GOT3 (cell line): ENCODE measurements at places on chromosomes 4 and X.

DNA sequence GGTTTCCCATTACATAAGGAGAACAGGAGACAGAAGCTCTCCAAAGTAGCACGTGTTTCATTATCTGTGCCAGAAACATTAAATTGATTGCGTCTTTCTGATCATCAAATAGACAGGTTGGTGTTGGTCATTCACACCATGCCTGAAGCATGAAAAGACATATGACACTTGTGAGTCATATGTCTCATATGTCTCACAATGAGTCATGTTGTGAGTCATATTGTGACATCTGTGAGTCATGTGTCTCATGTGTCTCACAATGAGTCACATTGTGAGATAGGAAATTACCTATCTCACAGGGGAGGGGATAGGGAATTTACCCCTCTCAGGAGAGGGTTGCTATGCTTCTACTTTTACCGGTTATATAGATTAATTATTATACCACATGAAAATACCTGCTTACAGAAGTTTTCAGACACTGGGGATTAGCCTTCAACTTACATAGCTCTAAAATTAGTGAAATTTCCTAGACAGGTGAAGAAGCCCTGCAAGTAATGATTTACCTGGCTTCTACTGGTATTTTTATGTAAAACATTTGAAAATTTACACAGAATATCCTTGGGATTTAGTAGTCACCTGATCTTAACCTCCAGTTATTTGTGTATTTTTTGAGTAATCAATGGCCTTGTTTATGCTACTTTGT, 80.8 kb downstream of the NPFFR2 start:
- DNase-seq, result no peak

- no peak for DNase-seq
Observed at GRCh38 chr4:133162941-133163340, 13.8 kb downstream of the PCDH10 start.

DNA sequence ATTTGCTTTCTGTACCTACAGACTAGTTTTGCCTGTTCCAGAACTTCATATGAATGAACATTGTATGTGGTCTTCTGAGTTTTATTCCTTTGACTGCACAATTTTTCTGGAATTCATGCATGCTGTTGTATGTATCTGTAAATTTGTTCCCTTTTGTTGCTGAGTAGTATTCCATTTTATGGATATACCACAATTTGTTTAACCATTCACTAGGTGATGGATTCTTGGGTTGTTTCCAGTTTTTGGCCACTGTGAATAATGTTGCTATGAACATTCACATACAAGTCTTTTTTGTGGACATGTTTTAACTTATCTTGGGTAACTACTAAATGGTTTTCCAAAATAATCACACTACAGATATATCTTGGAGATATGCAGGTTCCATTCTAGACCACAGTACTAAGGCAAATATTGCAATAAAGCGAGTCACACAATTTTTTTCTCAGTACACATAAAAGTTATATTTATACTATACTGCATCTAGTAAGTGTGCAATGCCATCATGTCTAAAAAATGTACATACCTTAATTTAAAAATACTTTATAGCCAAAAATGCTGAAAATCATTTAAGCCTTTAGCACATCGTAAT, 58.7 kb downstream of the TSPAN5 start:
- no peak for DNase-seq

DNA sequence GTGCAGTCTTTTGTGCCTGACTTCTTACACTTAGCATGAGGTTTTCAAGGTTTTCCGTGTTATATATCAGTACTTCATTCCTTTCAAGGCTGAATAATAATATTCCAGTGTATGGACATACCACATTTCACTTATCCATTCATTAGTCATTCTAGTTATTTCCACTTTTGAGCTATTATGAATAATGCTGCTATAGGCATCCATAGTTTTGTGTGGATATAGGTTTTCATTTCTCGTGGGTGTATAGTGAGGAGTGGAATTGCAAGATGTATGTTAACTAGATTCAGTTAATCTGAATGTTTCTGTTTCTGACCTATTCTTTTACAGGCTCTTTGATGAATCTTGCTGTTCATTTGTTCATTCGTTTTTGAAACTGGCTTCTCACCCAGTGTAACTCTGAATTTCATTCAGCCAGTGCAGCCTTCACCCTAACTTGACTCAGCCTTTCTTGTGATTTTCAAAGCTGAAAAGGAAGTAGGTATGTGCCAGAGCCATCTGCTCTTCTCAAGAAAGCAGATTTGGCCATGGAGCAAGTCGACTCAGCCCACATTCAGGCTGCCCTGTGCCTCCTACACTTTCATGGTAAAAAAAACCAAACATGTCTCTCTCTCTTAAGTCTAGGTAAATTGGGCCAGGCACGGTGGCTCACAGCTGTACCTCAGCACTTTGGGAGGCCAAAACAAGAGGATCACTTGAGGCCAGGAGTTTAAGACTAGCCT, 56.3 kb upstream of the NOCT start:
- no peak for DNase-seq

DNA sequence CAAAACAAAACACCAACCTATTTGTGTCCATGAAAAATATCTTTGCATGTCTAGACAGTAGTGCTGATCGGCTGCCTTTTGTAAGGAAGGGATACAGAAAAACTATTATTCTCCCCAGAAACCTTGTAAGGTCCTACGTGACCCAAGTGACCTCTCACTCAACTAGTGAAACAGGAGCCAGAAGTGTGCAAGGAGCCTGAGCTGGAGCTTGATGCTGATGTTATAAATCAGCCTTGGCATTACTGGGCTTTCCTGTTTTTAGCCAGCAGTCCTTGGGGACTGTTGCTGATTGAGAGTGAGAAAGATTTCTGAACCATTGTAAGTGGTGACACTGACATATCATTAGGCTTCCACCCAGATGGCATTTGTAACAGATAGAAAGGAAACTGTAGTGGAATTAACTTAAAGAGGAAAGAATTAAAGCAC, 100.8 kb upstream of the LIMCH1 start:
- DNase-seq, result no peak

GRCh38 chr4:138217567-138217966, 24.6 kb downstream of the SLC7A11 start:
- DNase-seq, result no peak

- DNase-seq, result no peak
Observed at GRCh38 chrX:11189097-11189496, 78.0 kb downstream of the HCCS start.

- DNase-seq, result no peak
Observed at GRCh38 chr4:3747581-3747904, 18.6 kb upstream of the ADRA2C start.

DNA sequence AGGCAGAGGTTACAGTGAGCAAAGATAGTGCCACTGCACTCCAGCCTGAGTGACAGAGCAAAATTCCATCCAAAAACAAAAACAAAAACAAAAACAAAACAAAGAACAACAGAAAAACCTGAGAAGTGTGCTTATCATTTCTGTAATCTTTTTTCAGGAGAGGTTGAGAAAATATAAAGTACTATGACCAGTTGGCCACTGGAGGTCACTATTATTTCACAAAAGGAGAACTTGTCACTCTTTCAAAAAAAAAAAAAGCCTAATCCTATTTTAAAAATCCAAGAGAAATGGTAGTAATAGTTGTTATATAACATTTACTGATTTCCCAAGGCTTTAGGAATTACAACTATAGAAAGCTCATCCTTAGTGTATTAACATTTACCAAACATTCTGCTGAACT, 24.9 kb upstream of the RNF150 start:
- DNase-seq, result no peak

DNA sequence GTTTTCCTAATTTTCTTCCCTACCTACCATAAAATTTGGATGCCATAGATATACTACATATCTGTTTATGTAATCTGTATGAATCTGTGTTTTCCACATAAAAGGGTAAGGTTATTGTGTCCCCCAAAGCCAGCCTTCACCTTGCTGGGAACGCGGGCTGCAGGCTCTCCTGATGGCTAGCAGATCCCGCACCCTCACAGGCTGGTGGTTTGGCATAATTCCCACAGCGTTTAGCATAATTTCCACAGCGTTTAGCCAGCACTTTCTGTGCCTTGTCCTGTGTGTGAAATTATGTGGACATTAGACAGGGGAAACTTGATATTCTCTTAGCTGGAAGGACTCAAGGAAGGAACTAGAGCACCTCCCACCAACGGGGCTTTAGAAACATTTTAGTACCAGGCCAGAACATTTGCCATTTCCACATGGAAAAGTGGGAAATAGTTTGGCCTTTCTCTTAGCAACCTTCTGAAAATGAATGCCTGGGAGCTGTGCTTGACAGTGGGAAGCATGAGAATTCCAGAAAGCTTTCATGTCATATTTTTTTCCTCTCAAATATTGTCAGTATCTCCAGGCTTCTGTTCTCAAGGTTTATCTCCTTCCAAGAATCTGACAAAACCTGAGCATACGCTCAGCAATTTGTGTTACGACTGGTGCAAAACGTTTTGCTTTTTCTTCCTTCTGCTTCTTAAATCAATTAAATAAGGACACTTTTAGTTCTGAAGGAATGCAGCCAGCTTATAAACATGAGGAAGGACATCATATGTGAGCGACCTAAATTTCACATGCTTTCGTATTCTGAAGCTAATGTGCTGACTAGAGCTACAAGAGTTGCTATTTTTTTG, 67.9 kb downstream of the STK32B start:
- no peak for DNase-seq

GRCh38 chrX:924017-924416, 288.4 kb downstream of the CRLF2 start:
- DNase-seq, result no peak

- no peak for DNase-seq
Observed at GRCh38 chr4:163611784-163612445, 117.4 kb downstream of the TMA16 start.

GRCh38 chrX:45850197-45850774, 649.6 kb upstream of the DIPK2B start:
- no peak for DNase-seq

DNA sequence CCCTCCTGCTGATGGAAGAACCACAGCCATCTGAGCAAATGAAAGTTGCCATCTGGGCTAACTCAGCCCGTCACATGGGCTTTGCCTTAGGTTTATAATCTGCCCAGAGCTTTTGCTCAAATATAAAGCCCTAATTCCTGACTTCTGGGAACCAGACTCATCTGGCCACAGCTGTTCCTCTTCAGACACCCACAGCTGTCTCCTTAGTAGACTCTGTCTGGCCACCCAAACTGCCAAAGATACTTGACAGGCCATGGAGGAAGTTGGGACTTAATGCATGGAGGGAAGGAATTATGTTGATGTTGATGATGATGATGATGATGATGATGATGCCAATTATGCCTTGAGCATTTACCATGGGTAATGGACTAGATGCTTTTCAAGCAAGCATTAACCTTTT, 8.0 kb downstream of the LGI2 start:
- no peak for DNase-seq

DNA sequence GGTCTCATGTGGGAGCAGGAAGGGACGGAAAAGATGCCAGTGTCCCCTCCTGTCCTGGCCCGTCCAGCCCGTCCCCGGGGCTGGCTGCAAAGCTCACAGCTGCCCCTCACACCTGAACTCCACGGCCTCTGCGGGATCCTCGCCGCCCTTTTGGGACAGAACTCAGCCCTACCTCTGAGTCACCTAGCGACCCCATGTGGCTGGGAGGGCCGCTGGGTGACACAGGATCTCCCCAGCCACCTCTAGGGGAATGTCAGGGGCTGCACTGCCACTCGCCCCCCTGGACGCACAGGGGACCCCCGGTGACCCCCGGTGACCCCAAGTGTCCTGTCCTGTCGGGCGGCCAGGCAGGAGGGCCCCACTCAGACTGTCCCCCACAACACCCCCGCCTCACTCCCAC, 748 bp downstream of the FAM9B start:
- no peak for DNase-seq

GRCh38 chr4:8250637-8251036, 18.9 kb upstream of the HTRA3 start:
- no peak for DNase-seq

GRCh38 chr4:186104114-186104889, at the start of gene FAM149A:
TSS of gene FAM149A (plus strand) at chr4:186104704.
- no peak for DNase-seq

DNA sequence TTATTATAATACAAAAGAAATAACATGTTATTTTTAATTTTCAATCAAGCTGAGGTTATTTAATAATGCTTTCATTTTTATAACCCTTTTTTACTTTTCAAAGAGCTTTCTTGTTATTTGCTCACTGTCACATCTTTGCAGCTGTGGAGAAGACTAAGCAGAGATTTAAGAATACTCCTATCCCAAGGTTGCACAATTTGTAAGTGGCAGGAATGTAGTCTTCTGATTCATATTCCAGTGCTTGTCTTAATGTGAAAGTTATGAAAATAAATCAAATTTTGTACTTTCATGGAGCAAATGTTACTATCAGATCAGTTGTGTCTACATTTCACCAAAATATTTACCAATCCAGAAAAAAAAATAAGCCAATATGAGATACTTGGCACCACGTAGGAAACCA, 86.6 kb downstream of the DDIT4L start:
- DNase-seq, result no peak

DNA sequence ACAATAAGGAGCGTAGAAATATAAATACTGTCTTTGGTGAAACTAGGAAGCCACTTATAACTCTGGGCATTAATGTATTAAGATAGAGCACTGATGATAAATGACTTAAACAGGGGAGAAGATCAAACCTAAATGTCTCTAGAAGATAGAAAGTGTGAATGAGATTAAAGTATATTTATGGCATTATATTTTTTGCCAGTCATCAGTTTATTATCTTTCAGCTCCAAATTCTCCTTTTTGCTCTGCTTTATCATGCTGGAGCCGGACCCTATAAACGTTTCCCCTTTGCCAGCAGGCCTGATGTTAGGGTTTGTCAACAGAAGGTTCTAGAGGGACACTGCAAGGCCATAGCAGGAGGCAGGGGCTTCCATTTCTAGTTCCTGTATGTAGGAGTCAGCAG, 76.4 kb downstream of the TBC1D19 start:
- no peak for DNase-seq

- DNase-seq, result no peak
Observed at GRCh38 chr4:143344774-143345173, 8.1 kb downstream of the GAB1 start.

DNA sequence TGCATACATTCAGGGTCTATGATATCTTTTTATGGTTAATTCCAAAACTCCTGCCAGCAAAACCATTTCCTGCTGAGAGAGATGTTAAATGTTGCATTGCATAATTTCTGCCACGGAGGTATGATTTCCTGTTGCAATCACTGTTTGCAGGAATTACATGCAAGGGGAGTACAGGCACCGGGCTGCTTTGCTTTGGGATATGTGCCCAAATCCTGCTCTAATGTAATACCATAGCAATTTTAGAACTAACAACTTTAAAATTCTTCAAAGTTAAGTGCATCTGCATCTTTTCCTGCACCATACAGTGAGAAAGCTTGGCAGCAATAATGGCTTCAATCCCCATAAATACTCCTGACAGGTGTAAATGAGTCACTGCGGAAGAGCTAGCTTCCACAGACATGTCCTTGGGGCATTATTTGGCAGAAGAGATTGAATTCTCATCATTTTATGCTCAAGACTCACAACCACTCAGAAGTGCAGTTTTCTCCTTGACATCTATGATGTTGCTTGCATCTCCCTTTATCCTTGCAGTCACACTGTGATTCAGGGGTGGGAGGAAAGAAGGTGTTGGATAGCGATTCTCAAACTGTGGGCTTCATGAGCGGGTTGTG, 29.6 kb downstream of the TRIM2 start:
- DNase-seq, result no peak
